Osteoblast (primary cell): ENCODE measurements at places on chromosomes 12 and 14. TPM values are rescaled to one million over a fixed set of nuclear protein-coding genes. Genes with fewer than 3 reads are reported as not detected.

DNA sequence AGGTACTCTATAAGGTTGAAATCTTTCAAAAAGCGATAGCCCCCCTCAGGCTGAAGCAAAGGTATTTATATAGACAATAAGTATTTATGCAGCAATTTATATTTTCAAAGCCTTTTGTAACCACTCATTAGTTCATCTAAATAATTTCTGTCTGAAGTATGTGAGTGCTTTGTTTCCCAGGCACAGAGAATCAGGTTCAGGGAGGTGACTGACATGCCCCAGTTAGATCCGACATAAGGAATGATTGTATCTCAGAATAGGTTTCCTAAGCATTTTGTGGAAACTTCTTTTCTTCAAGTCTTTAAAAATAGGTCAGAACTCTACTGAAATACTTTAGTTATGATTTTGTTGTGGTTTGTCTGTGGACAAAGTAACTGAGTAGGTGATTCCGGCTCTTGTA is 283.4 kb upstream of the G2E3 start:
- no peak for DNase-seq

DNA sequence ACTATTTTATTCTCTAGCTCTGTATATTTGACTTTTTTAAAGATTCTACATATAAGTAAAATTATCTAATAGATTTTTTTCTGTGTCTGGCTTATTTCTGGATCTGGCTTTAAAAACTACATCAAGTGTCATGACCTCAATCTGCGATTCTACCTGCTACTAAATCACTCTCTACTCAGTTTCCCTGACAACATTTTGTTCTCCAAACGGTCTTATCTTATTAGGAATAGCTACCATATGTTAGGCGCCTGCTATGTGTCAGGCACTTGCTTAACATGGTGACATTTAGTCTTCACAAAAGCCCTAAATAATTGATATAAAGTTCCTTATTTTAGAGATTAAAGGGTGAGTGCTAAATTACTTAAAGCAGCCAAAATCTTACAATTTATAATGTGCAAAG is 1362.9 kb upstream of the FLRT2 start:
- no peak for DNase-seq

- DNase-seq = peak; percentile 27
These were observed 8.0 kb downstream of the CCDC198 start for GRCh38 chr14:57485635-57486034.

GRCh38 chr12:16261944-16262475 is 15.5 kb downstream of the SLC15A5 start:
- peak; percentile 13 for DNase-seq

GRCh38 chr12:3036901-3037600 is 40.1 kb upstream of the TSPAN9 start:
- DNase-seq = peak; percentile 55

DNA sequence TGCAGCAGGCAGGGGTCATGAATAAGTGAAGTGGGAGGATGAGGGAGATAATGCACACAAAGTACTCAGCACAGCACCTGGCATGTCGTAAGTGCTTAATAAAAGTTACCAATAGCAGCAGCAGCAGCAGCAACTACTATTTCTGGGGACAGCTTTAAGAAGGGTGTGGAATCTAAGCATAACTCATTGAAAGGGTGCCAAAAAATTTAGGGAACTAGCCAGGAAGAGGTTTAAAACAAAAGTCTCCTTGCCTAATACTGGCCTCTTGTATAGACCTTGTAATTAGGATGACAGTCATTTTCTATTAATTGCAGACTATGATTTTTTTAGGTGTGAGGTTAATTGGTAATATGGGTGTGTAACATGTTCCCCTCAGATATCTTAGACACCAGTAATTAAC is 179.9 kb downstream of the PTPN11 start:
- DNase-seq = no peak

GRCh38 chr12:15522574-15523187 is 200.4 kb downstream of the PTPRO start:
- no peak for DNase-seq

GRCh38 chr14:77103475-77103874 is 5.4 kb downstream of the CIPC start:
- DNase-seq = no peak

RESF1 gene
- 23.6 and 31.5 TPM in 2 replicates for total RNA-seq

RPGRIP1 gene
- under 0.01 TPM in 1 of 2 replicates, not detected in the other for total RNA-seq

DNA sequence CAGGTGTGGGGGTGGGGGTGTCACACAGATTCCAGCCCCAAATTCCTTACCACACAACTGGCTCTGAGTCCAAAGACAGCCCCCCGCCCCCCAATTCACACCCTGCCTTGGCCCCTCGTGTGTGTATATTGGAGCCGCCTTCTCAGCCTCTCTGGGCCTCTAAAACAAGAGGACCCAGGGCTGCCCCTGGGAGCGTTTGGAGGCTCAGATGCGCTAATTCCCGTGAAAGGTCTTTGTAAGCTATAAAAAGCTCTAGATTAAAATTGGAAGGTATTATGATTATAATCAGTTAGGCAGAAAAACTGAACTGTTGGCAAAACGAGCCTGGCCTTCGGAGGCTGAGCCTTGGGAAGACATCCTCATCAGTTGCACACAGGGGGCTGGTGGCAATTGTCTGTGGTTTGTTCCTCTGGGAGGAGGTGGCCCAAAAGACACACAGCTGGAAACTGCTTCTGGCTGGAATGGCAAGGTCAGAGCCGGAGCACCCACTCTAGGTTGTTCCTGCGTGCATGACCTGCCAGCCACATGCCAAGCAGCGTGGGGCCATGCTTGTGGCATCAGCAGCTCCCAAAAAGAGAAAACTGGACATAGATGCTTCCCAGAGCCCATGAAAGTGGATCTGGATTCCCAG is 118.5 kb downstream of the PHETA1 start:
- no peak for DNase-seq

C12orf54 gene
- not detected in 2 replicates for total RNA-seq

DNA sequence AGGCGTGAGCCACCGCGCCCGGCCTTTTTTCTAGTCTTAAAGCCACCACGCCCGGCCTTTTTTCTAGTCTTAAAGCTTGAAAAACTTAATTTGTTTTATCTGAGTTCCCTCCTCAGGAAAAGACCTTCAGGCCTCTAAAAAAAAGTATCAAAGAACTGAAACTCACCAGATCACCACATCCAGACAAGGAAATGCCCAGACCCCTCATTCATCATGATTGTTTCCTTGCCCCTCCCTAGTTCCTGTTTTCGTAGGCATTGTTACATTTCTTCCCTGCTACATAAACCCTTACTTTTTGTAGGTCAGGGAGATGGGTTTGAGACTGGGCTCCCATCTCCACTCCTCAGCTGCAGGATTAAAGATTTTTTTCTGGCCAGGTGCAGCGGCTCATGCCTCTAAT is 21.1 kb upstream of the VWF start:
- DNase-seq = no peak

DNA sequence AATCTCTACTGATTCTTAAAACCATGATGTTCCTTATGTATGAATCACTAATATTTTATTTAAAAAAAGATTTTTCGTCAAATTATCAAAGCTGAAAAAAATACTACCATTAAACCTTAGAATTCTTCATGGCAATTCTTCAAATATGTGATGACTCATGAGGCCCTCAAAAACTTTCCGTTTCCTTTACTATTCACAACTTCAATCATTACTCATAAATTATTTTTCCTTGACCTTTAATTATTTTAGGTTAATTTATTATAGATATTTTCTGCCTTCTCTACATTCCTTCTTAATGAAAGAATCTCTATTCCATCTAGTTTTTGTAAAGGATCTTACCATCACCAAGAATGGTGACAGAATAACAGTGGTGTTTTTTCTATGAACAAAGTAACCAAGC is 162.1 kb upstream of the SOX5 start:
- peak; percentile 27 for DNase-seq

DNA sequence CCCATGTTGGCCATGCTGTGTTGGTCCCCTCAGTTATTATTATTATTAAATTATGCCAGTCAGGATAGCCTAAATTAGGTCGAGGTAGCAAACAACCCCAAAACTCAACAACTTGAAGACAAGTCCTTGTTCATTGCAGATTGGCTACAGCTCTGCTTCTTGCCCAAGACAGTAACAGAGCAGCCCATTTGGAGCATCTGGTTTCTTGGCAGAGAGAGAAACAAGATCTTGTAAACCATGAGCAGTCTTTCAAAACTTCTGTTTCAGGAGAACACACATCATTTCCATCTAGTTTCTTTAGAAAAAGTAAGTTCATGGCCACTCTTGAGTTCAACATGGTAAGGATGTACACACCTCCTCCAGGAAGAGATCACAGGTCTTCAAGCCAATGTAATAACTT is 52.3 kb downstream of the E2F7 start:
- DNase-seq = no peak

CLEC2A gene
- total RNA-seq = not detected in 2 replicates

GRCh38 chr12:84913129-84913515 is 523 bp upstream of the SLC6A15 start:
- DNase-seq = no peak

DNA sequence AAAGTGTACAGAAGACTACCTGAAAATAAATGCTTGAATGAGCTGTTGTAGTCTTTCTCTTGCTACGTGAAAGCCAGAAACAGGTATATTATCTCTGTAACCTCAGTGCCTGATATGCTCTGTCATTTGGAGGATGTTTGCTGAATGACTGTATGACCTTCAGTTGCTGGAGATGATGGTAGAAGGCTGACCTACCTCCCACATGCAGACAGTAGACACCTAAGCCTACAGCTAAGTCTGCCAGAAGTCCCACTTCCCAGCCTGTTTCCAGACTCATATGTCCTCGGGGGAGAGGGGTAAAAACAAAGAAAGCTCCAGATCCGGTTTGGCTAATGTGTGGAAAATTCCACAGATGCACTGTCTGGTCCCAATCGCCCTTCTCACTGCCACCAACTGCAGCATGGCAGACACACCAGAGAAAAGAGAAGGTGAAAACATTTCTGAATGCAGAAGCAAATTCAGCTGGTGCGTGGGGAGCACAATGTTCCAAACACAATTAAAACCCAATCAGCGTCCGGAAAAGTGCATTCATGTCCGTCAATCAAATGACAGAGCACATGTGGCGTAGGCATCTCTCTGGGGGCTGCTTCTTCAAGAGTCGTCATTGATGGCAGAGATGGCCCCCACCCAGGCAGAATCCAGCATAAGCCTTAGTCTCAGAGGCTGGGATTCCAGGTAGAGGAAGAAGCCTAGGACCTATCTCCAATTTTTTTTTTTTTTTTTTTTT is 76.3 kb upstream of the TBX3 start:
- DNase-seq = no peak

DNA sequence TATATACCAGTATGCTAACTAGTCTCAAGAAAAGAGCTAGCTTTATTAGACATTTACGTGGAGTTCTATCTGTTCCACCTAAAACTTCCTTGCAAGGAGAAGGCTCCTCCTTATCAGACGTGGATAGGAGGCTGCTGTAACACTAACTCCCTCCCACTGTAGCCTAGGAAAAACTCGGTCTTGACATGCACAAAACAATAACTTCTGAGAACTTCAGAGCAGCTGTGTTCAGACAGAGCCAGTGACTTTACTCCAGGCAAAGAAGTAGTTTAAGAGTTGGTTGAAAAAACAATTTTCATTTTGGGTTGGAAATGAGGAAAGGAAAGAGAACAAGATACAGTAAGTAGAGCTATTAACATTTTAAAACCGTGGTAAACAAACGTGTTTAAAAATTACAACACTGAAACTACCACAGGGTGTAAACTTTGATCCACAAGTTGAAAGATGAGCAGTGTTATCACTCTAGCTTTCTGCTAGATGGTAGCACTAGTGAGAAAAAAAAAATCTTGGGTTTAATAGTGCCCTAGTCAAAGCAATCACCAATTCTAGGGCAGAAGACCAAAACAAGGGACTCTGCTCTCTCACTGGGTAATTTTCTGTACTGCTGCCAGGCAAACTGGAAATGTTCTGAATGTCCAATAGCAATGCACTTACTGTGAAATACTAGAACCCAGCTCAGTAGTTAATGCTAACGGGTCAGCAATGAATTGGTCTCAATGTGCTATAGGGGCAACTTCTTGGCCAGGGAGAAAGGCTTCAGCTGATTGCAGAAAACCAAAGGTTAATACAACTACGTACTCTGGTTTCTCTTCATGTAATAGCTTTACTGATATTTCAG is 2.4 kb downstream of the ATF7 start:
- peak; percentile 83 for DNase-seq

DNA sequence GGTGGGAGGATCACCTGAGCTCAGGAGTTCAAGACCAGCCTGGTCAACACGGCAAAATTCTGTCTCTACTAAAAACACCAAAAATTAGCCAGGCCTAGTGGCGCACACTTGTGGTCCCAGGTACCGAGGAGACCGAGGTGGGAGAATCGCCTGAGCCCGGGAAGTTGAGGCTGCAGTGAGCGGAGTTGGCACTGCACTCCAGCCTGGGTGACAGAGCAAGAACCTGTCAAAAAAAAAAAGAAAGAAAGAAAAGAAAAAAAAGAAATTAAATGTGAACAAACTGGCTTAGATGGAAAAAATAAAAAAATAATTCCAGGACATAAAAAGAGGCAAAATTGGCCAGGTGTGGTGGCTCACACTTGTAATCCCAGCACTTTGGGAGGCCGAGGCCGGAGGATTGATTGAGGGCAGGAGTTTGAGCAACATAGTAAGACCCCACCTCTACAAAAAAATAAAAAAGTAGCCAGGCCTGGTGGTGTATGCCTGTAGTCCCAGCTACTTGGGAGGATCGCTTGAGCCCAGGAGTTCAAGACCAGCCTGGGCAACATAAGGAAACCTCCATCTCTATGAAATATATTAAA is 3.5 kb downstream of the TMEM119 start:
- no peak for DNase-seq

DNA sequence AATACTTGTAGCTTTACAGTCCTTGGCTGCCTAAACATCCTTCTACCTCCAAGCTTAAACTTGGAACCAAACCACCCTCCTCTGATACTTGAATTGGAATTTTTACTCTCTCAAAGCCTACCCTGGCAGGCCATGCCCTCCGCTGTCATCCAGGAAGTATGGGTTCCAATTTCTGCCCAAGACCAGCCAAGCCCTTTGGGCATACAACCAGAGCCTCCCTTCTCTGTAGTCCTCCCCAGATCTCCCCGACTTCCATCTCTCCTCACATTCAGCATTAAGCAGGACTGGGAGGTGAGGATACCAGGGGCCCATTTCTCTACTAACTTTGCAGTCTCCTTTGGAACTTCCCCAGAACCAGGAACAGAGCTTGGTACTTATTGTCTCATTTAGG is 369 bp upstream of the DHH start:
- peak; percentile 69 for DNase-seq

CERS5 gene
- total RNA-seq = 30.9 and 33.7 TPM in 2 replicates

SMIM41 gene
- under 0.01 TPM in 1 of 2 replicates, not detected in the other for total RNA-seq

P2RX2 gene
- not detected in 2 replicates for total RNA-seq

- DNase-seq = peak; percentile 81
These were observed 44.9 kb downstream of the CYP46A1 start for GRCh38 chr14:99728981-99729451.

- no peak for DNase-seq
These were observed 52.0 kb upstream of the SYNE2 start for GRCh38 chr14:63800651-63801375.

GRCh38 chr12:129964826-129965457 is 61.1 kb upstream of the TMEM132D start:
- DNase-seq = no peak

- DNase-seq = peak; percentile 78
These were observed 95.4 kb downstream of the CHGA start for GRCh38 chr14:93018366-93018765.

DNA sequence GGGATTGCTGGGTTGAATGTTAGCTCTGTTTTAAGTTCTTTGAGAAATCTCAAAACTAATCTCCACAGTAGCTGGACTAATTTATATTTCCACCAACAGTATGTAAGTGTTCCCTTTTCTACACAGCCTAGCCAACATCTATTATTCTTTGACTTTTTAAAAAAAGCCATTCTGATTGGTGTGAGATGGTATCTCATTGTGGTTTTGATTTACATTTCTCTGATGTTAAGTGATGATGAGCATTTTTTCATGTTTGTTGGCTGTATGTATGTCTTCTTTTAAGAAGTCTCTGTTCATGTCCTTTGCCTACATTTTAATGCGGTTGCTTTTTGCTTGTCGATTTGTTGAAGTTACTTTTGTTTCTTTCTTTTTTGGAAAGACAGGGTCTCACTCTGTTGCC is 301.1 kb upstream of the OR4E1 start:
- no peak for DNase-seq
